ENCODE measurements at places on chromosomes 16 and 17.

GRCh38 chr17:1040216-1040600, 43.3 kb downstream of the TIMM22 start:
- no peak for DNase-seq

GRCh38 chr16:35398180-35398579, 1938.8 kb downstream of the TP53TG3F start:
- DNase-seq: no peak

DNA sequence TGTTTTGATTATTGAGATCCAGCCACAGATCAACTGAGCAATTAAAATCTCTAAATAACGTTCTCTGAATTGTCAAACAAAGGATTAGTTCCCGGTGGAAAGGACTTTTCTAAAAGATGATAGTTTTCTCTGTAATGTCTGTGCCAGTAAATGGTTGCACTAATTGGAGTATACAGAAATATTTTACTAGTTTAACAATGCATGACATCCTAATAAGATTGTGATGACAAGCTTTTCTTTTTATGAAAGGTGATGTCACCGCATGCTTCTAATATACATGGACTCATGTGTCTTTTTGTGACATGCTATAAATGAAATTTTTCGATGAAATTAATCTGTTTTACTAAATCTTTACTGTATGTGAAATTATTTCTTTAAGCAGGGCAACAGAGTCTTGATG, 211.1 kb downstream of the IRX3 start:
- DNase-seq: no peak

- no peak for DNase-seq
Observed at GRCh38 chr16:70418274-70418992, 20.5 kb downstream of the ST3GAL2 start.

DNA sequence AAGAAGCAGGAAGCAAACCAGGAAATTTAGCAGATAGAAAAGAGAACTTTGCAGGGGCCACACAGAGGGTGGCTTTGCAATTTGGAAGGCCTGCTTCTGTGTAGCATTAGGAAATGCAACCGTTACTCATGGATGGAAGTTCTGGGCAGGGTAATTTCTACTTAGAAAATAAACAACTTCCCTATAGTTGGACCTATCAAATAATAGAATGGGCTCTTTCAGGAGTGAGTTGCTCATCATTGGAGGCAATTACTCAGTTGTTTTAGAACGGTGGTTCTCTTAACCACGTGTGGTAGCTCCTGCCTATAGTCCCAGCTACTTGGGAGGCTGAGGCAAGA, 25.8 kb upstream of the HS3ST2 start:
- no peak for DNase-seq

DNA sequence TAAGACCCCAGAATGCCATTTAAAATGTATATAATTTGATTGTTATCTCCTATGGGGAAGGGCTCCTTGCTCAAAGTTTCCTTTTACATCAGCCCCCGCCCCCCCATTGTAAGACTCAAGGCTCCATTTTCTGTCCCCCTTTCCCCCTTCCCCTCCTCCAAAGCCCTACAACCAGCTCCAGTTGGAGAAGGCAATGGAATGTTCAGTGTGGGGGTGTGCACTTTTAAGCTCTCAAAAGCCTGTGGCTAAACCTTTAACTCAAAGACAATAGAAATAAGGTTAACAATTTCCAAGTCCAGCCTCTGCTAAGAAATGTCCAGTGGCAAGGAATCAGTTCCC, 114.7 kb downstream of the NOG start:
- no peak for DNase-seq

- peak; percentile 18 for DNase-seq
Observed at GRCh38 chr17:2250140-2251095, 53.2 kb downstream of the SMG6 start.

GRCh38 chr17:66398059-66398458, 95.6 kb downstream of the PRKCA start:
- no peak for DNase-seq

GRCh38 chr16:24834459-24835335, 11.1 kb upstream of the SLC5A11 start:
- no peak for DNase-seq

DNA sequence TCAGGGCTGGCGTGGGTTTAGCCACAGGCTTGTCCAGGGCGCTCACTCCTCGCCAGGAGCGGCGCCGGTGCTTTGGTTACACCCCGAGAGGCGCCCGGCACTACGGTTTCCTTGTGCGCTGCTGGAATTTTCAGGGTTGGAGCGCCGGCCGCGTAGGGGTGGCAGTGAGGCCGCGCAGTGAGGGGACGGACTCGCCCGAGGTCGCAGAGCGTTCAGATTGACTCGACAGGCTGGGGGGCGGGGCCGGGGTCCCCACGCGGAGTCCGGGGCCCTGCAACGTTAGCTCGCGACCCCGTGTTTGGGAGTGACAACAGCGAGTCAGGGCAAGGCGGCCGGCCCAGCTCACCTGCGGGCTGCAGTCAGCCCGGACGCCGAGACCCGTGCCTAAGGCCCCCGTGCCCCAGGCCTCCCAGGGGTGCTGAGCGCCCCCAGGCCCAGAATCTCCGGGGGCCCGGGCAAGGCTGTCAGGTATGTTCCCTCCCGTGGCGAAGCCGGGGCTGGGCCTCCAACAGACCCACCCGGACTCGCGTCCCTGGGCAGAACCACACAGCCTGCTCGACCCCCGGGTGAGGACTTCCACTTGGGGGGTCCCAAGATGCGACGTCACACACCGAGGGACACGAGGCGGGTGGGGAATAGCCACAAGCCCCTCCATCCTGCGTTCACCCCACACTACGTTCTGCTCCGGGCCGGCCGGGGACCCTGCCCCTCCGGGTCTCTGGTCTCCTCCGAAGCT, 1.3 kb upstream of the ACTG1 start:
- DNase-seq: peak; percentile 33

DNA sequence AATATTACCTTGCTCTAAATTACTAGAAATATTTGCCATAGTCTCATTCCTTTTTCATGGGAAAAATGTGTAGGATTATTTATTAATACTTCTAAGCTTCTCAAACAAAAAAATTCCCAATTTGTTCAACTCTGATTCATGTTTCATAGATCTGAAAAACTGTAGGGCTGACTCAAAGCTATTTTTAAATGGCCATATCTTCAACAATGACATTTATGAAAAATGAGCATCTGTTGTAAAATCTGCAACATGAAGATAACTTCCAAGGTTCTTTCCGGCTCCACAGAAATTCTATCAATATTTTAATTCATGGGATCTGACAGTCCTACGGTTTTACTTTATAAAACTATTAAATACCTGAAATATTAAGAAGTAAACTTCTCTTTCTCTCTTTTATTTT, 192.7 kb upstream of the KCNJ16 start:
- no peak for DNase-seq

DNA sequence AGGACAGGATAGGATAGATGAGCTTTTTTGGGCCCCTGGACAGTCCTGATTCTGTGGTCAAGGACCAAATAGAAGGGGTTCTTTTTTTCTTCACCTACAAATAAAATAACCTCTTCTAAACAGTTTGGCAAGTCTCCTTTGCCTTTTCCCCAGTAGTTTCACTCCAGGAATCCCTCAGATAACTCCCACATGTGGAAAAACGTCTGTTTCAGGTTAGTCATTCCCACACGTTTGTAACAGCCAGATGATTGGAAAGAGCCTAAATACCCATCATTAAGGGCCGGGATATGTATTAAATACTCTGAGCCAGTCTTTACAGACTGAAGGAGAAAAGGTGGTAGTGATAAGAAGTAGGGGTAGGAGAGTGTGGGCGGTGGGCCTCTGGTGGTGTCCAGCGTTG, 58.3 kb downstream of the PLD6 start:
- no peak for DNase-seq

DNA sequence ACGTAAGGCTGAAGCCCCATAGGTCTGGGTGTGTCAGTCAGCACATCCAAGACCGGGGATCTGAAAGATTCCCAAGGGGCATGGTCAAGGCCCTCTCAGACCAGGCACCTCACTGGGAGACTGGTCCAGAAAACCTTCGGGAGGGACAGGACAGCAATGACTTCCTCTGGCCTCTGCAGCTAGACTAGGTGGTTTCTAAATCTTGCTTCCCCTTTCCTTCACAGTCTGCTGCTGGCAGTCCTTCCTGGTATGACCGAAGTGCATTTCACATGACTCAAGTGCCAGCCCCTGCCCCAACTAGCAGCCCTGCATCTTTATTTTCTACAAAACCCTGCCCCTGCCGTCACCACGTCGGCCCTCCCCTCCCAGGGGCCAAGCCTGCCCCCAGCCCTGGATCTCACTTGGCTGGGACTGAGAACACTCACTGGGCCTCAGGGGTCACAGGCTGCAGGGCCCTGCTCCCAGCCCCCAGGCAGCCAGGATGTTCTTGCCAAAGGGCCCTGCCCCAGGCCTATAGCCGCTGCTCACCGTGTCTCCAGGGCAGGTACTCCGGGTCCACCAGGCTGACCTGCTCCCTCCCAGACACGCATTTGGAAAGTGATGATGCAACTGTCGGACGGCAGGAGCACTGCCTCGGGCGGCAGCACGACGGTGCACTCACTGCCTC, 18.3 kb downstream of the POLR3K start:
- no peak for DNase-seq

DNA sequence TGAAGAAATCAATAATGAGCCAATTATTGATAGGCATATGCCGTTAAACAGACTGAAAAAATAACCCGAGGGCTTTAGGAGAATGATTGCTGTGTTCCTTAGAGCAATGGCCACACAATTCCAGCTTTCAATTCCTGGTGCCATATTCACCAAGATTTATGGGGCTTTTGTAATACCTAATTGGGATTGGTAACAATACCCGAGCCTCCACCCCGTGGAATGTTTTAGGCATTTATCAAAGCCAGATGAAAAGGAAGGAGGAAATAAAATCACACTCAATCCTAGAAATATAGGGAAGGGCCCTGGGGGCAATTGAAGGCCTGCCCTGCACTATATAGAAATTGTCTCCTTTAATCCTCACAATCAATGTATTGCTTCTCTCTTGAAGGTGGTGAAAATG, 42.1 kb upstream of the MLYCD start:
- no peak for DNase-seq

GRCh38 chr17:70314096-70314495, 144.8 kb downstream of the KCNJ2 start:
- DNase-seq: no peak

- no peak for DNase-seq
Observed at GRCh38 chr16:10616756-10617640, 36.6 kb upstream of the EMP2 start.

GRCh38 chr16:53599548-53599947, 96.5 kb upstream of the AKTIP start:
- DNase-seq: no peak

DNA sequence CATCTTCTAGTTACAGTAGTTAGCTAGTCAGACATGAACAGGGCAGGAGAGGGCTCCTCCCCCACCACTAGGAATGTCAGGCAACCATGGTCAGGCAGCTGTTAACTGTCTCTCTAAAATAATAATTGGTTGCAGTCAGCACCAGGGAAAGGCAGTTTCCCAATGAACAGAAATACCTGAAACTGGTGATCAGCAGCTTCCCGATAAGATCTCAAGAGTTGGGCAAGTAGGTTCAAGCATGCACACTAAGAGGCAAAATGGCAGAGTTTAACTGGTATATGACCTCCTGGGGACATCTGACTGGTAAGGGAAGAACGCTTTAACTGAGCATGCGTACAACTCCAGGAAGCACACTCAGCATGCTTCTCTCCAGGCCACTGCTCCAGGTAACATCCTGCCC, 12.6 kb upstream of the XYLT1 start:
- no peak for DNase-seq

- no peak for DNase-seq
Observed at GRCh38 chr17:14317383-14317782, 16.5 kb downstream of the HS3ST3B1 start.

DNA sequence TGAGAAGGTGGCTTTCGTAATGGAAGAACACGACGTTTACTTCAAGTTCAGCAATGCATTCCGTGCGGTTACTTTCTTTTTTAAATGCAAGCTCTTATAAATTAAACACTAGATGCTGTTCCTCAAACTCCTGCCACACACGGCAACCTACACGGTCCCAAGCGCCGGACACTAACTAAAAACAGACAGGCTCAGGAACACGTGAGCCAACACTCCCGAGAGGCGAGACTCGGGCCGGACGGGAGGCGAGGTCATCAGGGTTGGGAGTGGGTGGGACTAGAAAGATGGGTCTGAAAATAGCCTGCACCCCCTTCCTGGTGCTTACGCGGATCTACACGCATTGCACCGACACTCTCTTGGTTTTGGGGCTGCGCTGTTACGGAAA, 6.4 kb downstream of the CLCN7 start:
- no peak for DNase-seq

DNA sequence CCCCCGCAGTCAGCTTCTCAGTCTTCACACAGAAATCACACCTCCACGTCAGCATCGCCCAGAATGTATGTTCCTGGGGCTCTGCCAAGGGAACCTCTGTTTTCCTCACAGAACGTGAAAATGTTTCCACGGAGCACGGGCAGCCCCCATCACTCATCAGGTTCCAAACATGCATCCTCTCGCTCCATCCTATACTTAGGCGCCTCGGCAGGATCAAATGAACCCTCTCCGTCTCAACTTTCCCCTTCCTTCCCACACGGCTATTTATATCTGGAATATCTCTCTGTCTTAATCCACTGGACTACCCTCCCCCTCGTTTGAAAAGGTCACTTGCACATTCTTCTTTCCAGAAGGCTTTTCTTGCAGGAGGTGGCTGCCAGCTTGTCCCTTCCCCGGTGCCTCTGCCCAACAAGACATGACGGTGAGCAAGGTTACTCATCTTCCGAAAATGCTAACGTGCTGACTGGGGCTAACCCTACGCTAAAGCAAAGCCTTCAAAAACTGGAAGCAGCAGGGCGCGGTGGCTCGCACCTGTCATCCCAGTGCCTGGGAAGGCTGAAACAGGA, 21.6 kb downstream of the NXN start:
- DNase-seq: no peak

GRCh38 chr16:2500430-2500917, 13.3 kb upstream of the ATP6V0C start:
- DNase-seq: no peak

- DNase-seq: no peak
Observed at GRCh38 chr16:709566-710499, 4.2 kb upstream of the FBXL16 start.

- DNase-seq: no peak
Observed at GRCh38 chr16:14179116-14179515, 108.0 kb downstream of the MRTFB start.

GRCh38 chr17:75712446-75712845, 8.8 kb upstream of the ITGB4 start:
- DNase-seq: no peak

DNA sequence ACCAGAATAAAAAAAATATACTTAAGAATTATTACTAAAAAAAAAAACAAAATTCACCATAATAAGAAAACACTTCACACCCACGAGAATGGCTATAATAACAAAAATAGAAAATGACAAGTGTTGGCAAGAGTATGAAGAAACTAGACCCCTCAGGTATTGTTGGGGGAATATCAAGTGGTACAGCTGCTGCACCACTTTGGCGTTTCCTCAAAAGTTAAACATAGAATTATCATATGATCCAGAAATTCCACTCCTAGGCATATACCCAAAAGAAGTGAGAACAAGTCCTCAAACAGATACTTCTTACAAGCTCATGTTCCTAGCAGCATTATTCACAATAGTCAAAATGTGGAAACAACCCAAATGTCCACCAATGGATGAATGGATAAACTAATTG, 26.3 kb downstream of the AMFR start:
- no peak for DNase-seq

GRCh38 chr17:46057366-46057765, 58.3 kb downstream of the STH start:
- no peak for DNase-seq

- DNase-seq: no peak
Observed at GRCh38 chr17:70369391-70369790, 200.1 kb downstream of the KCNJ2 start.

GRCh38 chr16:83473926-83474650, 333.7 kb upstream of the HSBP1 start:
- DNase-seq: no peak
